ENCODE measurements at places on chromosomes 3 and 15.

DNA sequence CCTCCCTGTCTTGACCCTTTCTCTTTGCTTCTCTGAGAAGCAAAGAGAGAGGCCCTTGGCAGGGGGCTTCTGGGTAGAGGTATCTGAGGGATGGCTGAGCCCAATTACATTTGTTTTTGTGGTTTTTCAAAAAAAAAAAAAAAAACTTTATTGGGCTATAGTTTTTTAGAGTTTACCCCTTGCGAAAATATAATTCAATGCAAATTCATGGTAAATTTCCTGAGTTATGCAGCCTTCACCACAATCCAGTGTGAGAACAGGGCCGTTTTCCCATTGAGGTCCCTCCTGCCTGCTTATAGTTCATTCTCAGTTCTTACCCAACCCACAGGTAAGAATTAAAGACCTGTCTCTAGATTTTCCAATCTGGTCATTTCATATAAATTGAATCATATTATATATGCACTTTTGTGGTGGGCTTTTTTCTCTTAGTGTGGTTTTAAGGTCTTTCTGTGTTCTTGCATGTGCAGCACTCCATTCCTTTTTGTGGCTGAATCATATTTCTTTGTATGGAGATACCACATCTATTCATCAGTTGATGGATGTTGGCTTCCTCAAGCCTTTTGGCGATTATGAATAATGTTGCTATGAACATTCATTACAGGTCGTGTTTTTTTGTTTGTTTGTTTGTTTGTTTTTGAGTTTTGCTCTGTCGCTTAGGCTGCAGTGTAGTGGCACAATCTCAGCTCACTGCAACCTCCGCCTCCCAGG, 2.7 kb downstream of the MCM2 start:
- DNase-seq = no peak

DNA sequence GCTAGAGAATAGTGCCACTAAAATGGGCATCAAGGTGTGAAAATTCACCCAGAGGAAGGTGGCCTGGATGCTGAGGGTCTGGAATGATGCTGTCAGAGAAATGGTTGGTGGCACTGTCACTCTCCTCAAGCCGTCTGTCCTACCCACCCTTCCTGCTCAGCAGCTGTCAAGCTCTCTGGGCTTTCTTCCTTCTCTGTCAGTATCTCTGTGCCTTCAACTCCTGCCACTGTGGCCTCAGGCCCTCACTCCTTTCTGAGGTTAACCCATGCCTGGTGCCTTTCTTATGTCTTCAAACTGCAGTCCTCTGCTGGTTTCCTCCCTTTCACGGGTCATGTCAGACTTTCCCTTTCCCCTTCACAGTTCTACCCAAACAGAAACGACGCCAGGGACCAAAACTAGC, 4.4 kb downstream of the MYO5C start:
- no peak for DNase-seq

DNA sequence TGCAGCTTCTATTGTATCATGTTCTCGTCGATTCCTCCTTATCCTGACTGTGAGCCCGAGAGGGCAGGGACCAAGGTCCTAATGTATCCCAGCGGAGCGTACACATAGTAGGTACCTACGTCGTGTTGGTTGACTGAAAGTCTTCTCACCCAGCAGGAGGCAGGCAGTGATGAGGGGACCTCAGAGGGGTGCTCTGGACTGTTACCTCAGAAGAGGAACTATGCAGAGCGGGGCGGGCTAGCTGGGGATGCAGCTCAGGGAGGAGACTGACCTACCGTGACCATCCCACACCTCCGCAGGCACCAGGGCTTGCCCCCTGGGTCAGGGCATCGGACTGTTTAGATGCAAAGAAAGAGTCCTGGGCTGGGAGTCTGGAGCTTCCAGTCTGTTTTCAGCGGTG, 11.4 kb downstream of the CHAC1 start:
- DNase-seq = no peak

- DNase-seq = no peak
Measured at GRCh38 chr3:174387736-174388135, 471.4 kb upstream of the NAALADL2 start.

DNA sequence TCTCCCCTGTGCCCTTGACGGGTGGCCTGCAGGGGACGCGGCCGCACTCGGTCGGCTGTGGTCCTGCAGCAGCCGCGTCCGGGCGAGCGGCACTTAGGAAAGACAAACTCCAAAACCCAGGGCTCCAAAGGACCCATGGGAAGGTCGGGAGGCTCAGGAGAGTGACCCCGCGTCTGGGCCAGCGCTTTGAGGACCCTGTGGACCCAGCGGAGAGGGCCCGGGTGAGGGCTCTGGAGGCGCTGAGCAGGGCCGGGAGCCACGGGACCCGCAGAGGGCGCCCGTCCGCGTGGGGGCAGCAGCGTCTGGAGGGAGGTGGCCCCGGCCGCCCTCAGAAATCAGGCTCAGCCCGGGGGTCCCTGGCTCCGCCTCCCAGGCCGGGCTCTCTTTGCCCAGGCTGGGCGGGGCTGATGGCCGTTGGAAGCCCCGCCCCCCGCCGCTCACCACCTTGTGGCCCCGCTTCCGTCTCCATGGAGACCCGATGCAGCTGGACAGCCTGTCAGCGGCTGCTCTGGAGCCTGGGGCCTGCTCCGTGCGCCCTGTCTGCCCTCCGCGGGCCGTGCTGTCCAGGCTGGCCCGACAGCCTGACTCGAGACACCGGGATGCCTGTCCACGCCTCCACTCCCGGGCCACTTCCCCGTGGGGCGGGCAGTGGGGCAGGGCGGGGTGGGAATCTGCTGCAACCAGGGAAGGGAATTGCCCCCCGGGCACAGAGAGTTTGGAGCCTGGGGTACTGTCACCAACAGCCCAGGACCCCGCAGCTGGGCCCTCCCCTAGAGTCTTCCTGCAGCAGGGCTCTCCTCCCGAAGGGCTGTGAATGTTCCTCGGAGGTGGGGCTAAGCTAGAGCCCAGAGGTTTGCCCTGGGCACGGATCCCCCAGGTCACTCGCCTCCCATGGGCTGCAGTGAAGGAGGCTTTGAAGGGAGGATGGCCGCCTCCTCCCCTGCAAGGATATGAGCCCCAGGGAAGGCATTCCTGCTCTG, 34.8 kb upstream of the RPL32 start:
- peak; percentile 20 for DNase-seq

DNA sequence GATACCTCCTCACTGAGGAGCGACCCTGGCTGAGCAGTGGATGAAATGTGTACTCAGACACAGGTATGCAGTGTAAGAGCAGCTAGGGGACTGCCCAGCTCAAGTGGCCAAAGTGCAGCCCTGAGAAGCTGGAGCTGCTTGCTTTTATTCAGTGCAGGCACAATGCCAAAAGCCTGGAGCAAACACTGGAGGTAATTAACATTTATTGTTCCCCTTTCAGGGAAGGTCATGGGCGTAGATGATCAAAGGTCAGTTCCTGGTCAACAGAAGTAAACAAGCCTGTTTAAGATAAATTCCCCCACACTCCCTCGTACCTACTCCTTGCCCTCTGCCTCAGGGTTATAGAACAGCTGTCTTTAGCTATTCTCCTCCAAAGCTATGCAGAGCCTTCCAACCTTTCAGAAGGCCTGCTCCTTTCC, 17.5 kb downstream of the PLA2G4F start:
- no peak for DNase-seq

- peak; percentile 32 for DNase-seq
Measured at GRCh38 chr3:141076797-141077571, 25.8 kb downstream of the SPSB4 start.

GRCh38 chr3:46466273-46466672, 1.6 kb upstream of the LTF start:
- DNase-seq = no peak

GRCh38 chr3:196670339-196670738, 30.8 kb downstream of the NRROS start:
- DNase-seq = no peak

- DNase-seq = no peak
Measured at GRCh38 chr3:13553686-13554085, 4.8 kb downstream of the FBLN2 start.

DNA sequence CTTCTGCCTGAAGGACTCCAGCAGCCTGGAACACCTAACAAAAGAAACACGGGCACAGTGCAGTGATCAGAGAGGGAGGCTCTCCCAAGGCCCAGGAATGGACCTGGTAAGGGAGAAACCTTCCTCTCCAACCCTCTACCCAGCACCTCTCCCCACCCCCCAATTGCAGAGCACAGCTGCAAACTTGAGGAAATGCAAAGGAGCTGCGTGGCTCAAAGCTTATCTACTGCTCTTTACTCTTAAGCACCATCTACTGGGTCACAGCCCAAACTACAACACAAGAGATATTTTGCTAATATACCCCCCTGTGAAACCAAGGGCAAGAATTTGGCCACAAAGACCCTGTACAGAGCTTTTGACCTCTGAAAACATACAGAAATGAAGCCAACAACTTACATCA, 328.3 kb downstream of the OXSM start:
- DNase-seq = no peak

GRCh38 chr3:151935446-151935845, 62.0 kb downstream of the SUCNR1 start:
- DNase-seq = no peak

DNA sequence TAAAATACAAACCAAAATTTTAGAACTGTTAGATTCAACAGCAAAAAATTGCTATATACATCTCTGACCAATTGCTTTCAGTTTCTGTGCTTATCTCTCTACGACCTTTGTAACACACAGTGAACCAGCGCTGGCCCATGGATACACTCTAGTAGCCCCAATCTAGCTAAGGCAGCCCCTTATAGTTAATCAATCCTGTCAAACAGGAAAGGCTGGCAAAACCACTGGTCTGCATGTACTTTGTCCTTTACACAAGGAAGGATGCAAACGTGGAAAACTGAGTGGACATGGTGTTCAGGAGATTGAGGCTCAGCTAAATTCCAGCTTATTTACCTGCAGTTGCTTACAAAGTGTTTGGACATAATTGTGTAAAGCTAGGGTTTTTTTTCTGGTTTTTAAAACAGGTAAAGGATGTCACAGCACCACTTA, 25.9 kb downstream of the ADGRG7 start:
- DNase-seq = no peak

- peak; percentile 32 for DNase-seq
Measured at GRCh38 chr15:65583701-65584100, 27.2 kb downstream of the INTS14 start.

GRCh38 chr15:56739474-56739873, 6.2 kb upstream of the ZNF280D start:
- no peak for DNase-seq

DNA sequence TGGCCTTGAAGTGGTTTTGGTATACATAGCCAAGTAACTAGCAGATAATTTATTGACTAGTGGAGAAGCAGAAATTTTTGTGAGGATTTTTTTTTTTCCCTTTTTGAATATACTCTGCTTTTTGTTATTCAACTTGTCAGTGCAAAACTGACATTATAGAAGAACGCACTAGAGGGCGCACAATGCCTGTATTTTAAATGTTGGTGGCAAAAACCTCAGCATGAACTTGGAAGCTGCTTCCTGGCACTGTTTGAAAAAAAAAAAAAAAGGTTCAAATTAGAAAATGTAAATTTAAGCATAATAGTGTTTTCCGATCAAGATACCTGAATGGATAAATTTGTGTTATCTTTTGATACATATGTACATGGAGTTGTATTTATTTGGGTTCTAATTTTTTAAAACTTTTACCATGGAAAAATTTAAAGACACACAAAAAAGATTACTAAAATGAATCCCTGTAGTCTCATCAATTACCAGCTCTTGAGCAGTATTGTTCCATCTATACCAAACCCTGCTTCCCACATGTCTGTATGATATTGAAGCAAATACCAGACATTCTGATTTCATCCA, 56.0 kb downstream of the SLC25A26 start:
- DNase-seq = peak; percentile 70

DNA sequence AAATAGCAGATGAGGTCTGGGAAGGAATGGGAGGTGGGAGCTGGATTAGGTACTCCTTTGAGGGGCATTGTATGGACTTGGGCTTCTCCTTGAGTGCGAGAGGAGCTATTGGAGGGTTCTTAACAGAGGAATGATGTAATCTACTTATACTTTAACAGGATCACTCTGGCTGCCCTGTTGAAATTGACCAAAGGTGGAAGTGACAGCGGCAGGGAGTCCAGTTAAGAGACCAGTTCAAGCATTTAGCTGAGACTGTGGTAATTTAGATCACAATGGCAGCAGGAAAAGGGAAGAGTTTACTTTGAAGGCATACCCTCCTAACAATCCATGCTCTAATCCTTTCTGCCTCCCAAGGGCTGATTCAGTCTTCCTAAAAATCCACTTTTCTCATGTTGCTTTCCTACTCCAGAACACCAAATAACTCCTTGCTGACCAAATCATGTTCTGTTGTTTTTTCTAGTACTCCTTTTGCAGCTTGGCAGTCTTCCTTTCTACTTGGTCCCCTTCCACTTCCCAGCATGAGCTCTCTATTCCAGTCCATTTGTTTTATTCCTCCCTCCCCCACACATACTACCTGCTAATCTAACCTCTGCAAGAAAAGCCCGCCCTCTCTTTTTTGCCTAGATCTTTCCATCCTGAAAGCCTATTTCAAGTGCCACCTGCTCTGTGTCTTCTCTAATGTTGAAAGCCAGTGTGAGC, 139.4 kb downstream of the NECTIN3 start:
- no peak for DNase-seq

- DNase-seq = no peak
Measured at GRCh38 chr3:171846597-171846996, 3.4 kb downstream of the TMEM212 start.

DNA sequence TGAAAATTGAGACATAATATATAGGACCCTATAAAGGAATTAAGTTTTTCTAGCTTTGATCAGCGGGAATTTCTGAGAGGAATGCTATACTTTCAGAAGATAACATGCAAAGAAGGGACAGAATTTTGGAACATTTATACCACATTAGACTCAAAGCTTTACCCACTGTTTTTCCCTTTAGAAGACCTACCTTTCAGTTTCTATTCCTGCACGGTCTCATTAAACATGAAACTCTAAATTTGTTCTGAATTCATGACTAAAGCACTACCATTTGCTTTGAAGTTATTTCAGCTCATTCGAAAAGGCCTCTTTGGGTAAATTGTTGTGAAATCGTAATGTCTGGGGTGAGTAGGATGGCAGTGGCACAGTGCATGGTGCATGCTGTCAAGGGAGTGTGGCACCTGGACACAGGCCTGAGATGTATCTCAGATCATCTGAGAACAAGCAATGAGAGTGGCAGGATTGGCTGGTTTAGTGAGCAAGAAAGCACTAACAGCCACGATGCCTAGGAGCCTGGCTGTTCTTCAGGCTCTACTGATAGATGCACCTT, 42.5 kb downstream of the CHCHD4 start:
- peak; percentile 41 for DNase-seq

- DNase-seq = no peak
Measured at GRCh38 chr3:172313671-172314070, 134.6 kb downstream of the GHSR start.

DNA sequence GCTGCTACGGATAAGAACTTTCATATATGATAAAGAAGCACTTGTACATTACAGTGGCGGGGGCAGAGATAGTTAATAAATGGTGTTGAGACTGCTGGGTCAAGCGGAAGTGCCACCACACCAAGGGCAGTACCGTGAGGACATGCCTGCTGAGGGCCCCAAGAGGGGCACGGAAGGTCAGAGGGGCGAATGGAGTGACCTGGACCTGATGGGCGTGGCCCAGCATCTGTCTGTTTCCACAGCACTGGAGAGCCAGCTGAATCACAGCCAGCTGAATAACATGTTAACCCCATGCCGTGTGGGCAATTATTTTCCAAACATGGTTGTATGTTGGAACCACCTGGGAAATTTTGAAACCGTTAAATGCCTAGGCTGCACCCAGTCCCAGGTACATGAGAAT, 37.2 kb downstream of the ANKDD1A start:
- no peak for DNase-seq
